ENCODE measurements at places on chromosomes 4 and X.

DNA sequence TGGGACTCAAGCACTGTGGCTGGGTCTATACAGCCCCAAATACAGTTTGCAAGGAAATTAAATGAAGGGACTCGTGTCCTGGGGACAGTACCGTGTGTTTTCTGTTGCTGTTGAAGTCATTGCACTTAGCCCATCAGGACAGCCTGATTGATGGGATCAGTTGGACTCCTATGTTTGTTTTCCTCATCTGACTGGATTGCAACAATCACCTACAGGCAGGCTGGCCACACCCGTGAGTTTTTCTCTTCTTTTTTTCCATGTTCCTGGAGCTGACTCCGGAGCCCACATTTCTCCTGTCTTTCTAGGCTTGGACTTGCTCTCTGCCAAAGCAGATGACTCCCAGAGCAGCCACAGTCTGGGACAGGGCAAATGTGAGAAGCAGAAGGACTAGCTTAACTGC, 38.1 kb downstream of the RTL9 start:
- no peak for DNase-seq

DNA sequence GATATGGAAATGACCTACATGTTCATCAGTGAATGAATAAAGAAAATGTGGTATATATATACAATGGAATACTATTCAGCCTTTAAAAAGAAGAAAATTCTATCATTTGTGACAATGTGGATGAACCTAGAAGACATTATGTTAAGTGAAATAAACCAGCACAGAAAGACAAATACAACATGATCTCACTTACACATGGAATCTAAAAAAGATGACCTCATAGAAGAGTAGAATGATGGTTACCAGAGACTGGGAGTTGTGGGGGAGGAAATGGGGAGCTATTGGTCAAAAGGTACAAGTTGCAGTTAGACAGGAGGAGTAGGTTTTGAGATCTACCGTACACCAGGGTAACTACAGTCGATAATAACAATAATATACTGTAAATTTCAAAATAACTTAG, 51.5 kb downstream of the WNK3 start:
- no peak for DNase-seq

GRCh38 chr4:124483048-124483906, 229.3 kb downstream of the ANKRD50 start:
- DNase-seq: no peak

- no peak for DNase-seq
Measured at GRCh38 chr4:94649381-94650133, 108.2 kb upstream of the BMPR1B start.

DNA sequence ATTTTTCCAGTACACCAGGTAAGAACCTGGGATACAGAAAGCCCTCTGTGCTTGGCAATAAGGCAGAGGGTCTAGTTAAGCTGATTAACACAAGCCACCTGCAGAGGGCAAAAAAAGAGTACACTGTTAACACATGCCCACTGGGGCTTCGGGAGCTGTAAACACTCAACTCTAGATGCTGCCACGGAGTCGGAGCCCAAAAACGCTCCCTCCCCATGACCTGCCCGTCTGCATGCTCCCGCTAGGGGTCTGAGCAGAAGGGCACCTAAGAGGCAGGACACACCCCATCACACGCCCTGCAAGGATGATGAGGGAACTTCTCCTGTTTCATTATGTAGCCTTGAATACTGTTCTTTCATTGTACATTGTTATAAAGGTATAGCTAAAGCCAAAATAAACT, 715.6 kb upstream of the AADAT start:
- no peak for DNase-seq

DNA sequence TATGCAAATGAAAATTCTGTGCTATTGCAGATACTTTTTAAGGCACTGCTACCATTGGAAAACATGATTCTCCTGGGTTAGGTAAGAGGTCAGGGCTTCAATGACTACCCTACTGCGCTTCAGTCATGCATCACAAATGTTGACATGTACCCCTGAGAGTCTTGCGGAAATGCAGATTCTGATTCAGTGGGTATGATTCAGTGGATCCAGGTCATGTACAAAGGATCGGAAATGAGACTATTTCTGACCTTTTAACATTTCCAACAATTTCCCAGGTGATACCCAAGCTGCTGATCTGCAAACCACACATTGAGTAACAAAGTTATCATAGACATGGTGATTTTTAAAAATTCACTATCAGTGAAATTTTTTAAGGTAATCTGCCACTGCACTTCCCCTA, 62.6 kb downstream of the DDX53 start:
- no peak for DNase-seq

GRCh38 chr4:107279733-107280132, 243.6 kb upstream of the DKK2 start:
- DNase-seq: no peak

DNA sequence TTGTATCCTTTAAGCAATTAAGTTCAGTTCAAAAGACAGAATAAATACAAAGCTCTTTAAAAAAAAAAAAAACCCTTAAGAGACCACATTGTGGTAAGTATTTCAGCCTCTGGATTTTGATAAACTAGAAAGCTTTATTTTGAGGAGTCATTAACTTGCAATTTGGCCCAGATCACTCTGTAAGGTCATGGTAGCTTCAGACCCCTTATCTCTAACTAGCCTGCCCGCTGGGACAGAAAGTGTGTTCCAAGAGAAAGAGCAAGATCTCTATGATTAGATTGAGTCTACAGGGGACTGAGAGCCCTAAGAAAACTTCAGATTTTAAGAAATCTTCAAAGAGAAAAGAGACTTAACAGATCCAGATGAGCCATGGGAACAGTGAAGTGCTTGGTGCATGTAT, 45.6 kb downstream of the GALNT7 start:
- no peak for DNase-seq

GRCh38 chr4:75698162-75698962, 25.2 kb upstream of the G3BP2 start:
- peak; percentile 39 for DNase-seq

DNA sequence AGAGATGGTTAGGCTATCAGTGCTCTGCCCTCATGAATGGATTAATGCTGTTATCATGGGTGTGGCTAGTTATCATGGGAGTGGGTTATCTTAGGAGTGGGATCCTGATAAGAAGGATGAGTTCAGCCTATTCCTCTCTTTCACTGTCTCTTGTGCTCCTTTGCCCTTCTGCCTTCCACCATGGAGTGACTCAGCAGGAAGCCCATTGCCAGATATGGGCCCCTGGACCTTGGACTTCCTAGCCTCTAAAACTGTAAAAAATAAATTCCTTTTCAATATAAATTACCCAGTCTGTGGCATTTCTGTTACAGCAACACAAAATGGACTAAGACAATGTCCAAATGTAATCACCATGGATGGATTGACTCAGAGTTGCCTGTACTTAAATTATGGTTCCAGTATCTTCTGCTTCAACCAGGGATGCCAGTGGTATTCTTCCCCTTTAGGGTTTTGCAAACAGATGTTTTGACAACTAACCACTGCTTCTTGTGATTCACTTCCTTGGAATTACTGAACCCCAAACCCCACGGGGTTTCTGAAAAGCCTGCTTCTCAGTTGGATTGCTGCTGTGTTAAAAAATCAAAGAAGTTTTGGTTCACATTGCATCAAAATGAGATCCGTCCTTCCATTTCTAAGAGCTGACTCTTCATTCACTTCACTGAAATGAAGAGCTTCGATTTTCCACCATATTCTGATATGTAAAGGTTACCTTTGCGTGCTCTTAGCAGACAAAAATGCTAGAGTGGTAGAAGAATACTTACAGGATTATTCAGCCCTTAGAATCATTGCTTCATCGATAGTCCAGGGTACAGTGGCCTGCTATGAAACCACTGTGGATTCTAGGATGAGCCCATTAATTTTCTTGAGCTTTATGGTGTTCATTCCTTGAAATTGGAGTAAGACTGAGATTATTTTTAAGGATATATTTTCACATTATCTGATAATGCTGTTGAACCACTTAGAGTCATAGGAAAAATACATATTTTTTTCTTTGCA, 107.7 kb downstream of the FRMPD4 start:
- DNase-seq: no peak

- DNase-seq: no peak
Measured at GRCh38 chrX:45992402-45993123, 552.7 kb downstream of the ZNF674 start.

DNA sequence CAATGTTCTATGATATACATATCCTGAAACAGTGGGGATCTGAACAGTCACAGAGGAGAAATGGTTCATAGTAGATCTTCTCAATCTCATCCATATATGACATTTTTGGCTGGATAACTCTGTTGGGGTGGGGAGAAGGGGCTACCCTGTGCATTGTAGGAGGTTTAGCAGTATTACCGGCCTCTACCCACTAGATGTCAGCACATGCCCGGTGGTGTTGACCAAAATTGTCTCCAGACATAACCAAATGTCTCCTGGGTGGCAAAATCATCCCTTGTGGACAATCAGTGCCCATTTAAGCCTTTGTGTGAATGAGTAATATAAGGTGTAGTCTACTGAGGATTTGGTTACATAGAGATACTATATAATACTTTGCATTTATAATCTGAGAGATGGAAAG, 89.9 kb downstream of the PLS3 start:
- no peak for DNase-seq

GRCh38 chr4:72970756-72971155, 98.8 kb downstream of the COX18 start:
- DNase-seq: no peak

DNA sequence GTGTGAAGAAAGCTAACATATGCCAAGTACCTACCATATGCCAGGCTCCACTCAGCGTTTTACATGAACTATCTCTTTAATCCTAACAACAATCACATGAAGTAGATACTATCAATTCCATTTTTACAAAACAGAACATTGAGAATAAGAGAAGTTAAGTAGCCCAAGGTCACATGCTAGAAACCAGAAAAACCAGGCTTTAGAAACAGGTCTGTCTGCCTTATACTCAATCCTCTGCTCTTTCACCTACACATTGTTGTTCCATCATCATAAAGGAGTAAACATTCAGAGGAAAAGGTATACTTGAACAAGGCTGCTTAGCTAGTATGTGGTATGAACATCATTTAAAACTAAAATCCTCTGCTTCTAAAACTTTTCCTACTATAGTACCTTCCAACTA, 42.1 kb downstream of the WDFY3 start:
- no peak for DNase-seq

- no peak for DNase-seq
Measured at GRCh38 chr4:164876700-164877324, at the start of gene APELA. TSS of gene APELA (plus strand) at chr4:164877178. CDS start at chr4:164877332, 154 bp downstream.

- no peak for DNase-seq
Measured at GRCh38 chrX:68180579-68180978, 252.7 kb downstream of the OPHN1 start.

DNA sequence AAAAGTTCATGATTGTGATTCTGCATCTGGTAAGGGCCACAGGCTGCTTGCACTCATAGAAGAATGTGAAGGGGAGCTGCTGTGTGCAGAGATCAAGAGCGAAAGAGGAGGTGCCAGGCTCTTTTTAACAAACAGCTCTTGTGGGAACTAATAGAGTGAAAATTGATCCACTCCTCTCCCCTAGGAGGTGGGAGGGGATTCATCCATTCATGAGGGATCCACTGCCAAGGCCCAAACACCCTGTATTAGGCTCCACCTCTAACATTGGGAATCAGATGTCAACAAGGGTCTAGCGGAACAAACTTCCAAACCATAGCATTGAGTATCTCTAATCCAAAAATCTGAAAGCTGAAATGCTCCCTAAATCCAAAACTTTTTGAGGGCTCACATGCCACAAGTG, 16.4 kb upstream of the PPID start:
- no peak for DNase-seq

GRCh38 chrX:39796856-39797255, 300.9 kb downstream of the BCOR start:
- no peak for DNase-seq

GRCh38 chr4:164847016-164847415, 30.0 kb upstream of the APELA start:
- no peak for DNase-seq

DNA sequence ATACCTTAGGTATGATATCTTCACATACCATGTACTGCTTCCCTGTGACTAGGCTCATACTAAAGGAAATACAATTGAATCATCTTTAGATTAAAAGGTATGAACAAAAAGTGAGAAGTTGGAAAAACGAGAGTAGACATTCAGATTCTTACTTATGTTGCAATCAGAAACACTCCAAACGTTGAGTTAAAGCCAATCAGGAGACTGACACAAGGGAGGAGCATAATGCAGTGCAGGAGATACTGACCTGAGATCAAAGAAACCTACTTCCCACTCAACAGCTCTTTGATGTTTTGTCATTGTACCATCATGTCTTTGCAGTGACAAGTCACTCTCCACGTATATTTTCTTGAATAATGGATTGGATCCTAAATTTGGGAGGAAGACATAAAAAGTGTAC, 8.9 kb upstream of the PCDH18 start:
- no peak for DNase-seq

DNA sequence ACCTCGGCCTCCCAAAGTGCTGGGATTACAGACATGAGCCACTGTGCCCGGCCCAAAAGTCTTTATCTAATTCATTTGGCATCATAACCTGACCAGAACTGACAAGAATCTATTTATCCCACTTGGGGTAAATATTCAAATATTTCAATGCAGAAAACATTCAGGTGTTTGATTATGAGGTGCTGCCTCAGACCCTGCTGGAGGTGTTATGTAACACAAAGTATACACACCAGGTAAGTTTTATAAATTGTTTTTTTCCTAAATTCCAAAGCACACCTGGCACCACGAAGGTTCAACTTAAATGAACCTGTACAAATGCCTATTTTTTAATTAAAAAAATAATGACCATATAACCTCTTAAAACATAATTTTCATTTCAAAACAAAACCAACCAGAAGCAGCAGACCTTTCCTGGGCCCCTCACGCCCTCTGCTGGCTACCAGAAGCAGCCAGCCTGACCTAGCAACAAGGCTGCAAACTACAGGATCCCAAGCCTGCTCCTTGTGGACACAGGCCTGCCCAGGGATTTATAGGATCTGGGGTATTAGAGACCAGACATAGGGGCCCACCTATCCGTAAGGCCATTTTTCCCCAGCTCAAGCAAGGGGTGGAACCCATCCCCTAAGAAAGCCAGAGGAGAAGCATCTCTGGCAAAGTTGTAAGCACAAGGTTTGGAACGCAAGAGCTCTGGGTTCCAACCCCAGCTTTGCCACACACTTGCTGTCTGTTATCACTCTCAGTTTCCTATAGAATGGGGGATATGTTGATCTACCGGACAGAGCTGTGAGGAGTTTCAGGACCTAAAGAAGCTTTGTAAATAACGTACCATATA, 11.7 kb downstream of the OTUD5 start:
- DNase-seq: peak; percentile 52

- DNase-seq: no peak
Measured at GRCh38 chrX:145817331-145818185, at the start of gene SLITRK2. TSS of gene SLITRK2 (plus strand) at chrX:145817829. CDS start at chrX:145822426, 4,597 bp downstream.
